ENCODE measurements at places on chromosomes 11 and 22.

DNA sequence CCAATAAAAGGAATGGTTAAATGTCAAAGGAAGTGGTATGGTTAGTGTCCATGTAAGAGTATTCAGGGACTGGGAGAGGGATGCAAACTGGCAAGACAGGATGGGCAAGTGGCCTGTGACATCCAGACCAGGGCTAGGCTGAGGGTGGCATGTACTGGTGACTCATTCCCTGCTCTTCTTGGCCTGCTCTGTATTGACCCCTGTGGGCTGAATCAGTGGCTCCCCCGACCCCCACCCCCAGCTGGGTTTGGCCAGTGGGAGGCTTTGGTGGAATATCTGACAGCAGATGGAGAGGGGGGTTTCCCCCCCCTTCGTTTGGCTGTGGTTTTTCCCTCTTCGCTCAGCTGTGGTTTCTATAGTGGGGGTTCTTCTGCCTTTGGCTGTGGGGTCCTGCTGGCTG is 87.7 kb downstream of the CSNK2A3 start:
- no peak for DNase-seq

GRCh38 chr11:69217276-69218105 is 61.8 kb downstream of the SMIM38 start:
- no peak for DNase-seq

DNA sequence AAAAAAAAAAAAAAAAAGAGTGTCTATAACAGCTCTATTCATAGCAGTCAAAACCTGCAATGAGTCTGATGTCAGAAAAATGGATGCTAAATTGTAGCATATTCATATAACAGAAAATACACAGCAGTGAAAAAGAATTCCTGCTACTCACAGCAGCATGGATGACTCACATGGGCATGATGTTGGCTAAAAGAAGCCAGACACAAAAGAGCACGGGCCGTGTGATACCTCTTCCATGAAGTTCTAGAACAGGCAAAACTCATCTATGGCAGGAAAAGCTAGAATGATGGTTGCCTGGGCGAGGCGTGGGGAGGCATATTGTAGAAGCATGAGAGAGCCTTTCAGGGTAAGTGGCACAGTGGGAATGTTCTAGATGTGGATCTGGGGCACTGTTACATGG is 18.9 kb downstream of the PLAAT3 start:
- no peak for DNase-seq

DNA sequence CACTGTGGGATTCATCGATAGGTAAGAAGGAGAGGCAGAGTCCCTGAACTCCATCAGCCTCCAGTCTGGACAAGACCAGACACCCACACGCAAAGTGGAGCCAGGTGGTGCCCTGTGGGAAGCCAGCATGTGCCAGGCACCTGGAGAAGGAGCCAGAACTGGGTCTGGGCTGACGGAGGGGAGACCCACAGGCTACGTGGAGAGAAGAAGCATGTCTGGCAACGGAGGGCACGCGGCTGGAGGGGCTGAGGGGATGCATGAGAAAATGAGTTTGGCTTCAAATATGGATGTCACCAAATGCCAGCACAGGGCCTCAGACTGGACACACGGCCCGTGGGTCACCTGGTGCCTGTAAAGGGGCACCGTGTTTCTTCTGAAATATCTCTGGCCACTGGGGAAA is 55.7 kb downstream of the LINC01488 start:
- no peak for DNase-seq

GRCh38 chr22:29833392-29833965 is 4.6 kb downstream of the ASCC2 start:
- DNase-seq, result no peak

GRCh38 chr11:6962141-6962540 is 35.9 kb downstream of the ZNF215 start:
- DNase-seq, result no peak
